ENCODE measurements at places on chromosomes 1 and 21.

GRCh38 chr1:242146652-242147051 lies 147.8 kb upstream of the MAP1LC3C start:
- ATAC-seq: no peak

DNA sequence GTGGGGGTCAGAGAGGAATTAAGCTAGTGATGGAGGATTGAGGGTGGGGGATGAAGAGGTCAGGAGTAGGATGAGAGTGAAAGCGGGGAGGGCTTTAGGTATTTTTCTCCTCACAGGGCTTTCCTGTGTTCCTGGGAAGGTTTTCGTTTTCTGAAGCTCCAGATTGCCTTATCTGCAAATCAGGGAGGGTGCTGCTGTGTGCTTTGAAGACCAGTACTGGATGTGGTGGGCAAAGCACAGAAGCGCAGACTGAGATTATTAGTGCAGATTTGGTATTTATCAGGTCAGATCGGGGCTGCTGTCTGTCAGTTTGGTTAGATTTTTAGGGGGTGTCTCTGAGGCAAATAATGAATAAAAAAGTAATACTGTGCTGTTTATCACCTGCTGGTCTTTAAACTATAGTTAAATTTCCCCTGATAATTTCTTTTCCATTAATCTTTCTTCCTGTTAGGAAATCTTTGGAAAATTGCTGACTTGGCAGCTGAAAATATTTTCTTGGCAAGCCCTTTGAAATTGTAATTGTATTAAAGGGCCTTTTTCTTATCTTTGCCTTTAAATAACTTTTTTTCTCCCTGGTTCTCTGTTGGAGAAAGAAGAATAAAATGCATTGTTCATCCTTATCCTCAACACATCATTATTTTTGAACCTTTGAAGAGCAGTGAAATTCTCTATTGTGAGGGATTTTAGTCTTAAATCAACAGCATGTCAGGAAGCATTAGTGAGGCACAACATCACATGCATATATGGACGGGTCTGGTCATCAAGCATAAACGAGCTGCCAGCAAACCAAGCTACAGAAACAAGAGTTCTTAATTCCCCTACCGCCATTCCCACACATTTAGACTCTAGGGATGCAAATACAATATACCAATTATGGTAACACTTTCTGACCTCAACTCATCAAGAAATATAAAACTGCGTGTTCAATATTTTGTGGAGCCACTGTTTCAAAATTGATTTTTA lies 139.6 kb downstream of the S1PR1 start:
- no peak for ATAC-seq

DNA sequence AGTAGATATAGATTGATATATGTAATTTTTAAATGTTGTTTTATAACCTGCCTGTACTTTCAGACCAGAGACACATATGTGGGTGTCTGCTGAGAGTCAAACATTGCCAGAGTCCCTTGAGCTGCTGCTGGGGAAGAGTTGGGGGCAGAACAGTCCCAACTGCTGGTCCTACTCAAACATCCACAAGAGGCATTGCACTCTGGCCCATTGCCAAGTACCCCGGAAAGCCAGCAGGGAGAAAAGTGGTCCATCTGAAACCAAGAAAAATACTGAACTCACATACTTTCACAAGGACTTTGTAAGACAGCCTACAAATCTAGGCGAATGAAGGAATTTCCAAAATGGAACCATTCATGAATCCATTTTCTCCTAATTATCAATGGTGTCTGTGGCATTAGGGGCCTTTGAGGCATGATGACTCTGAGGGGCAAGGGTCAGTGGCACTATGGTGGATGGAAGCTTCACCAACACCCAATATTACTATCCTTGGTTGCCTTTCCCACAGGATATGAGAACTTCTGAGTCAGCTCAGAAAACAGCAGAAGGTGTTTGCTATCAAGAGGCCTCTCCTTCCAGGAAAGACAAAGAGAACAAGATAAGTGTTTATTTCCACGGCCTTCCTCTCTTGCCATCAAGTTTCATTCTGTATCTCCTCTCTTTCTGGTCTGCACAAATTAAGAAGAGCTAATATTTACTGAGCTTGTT lies 7.3 kb upstream of the TBX15 start:
- no peak for ATAC-seq

DNA sequence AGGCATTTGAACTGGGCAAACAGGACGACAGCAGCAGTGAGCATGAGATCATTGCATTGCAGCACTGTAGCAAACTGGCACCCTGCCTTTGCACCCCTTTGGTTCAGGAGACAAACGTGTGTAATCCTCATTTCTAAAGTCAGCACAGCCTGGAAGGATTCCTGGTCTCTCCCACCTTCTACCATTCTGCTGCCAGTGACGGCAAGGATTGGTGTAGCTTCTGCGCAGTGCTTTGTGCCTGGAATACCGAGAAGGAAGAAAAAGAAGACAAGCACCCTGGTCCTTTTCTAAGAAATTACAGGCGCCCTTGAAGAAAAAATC lies 805.3 kb downstream of the USP25 start:
- peak; percentile 83 for ATAC-seq

DNA sequence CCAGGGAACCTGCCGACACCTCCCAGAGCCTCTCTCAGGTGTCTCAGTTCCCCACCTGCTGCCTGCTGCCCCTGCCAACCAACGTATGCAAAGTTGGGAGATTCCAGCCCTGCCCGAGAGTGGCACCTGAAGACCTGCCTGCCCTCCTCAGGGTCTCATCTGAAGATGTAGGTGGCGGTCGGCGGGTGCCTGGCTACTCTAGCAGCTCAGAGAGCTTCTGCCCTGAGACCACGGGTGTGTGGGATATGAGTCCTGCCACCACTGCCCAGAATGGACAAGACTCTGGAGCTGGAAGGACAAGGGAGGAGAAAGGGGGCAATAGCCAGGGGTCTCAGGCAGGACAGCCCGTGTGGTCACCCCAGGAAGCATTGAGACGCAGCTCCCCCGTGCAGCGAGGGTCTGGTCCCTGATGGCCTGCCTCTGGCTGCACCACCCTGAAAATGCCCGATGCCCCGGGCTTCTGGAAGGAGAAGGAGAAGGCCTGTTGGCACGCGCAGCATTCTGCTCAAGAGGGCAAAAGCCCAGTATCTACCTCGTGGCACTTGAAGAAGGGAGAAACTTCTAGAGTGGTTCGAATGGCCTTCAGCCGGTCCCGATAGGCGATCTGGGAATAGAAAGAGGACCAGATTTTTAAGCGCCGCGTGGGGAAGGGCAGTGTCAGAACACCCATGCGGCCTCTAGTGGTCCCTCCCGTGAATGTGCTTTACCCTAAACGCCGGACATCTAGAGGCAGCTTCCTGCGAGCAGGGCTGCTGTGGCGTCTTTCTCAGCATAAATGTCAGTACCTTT lies 88.8 kb downstream of the STUM start:
- ATAC-seq: peak; percentile 56
